ENCODE measurements at places on chromosomes 3 and 15.

GRCh38 chr3:71310359-71310979 is 273.1 kb downstream of the FOXP1 start:
- no peak for ATAC-seq

GRCh38 chr15:84819291-84819768 is 2.2 kb downstream of the ALPK3 start:
- ATAC-seq = no peak

GRCh38 chr3:147730284-147730683 is 321.1 kb downstream of the ZIC1 start:
- no peak for ATAC-seq

- no peak for ATAC-seq
Observed at GRCh38 chr3:189652042-189652441, 20.9 kb downstream of the TP63 start.

GRCh38 chr15:47184003-47184907 is 533.0 kb upstream of the SEMA6D start:
- no peak for ATAC-seq

GRCh38 chr15:74867466-74868038 is 5.6 kb downstream of the SCAMP2 start:
- no peak for ATAC-seq

All from activated T-helper 17 cell treated with anti-CD3 and anti-CD28 coated beads, Interleukin-2, amount 50 U/mL, for 72 hours (primary cell).